Fibroblast of skin of left biceps (primary cell): ENCODE measurements at places on chromosomes 11 and 22.

DNA sequence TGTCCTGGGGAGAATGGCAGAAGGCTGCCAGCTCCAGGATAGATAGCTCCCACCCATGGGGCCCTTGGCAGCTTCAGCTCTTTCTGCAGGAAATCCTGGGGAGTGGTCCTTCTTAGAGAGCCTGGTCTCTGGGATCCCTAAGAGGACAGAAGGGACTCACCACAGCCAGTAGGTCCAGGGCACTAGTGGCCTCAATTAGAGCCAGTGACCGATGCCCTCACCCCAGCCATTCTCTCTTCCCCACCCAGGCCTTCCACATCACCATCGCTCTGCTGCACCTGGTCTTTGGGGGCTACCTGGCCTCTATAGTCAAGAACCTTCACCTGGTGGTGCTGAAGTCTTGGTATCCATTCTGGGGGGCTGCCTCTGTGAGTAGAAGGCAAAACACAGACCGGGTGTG, 5.6 kb downstream of the MS4A10 start:
- DNase-seq: no peak

GRCh38 chr11:70322666-70323065, 52.2 kb downstream of the PPFIA1 start:
- no peak for DNase-seq

DNA sequence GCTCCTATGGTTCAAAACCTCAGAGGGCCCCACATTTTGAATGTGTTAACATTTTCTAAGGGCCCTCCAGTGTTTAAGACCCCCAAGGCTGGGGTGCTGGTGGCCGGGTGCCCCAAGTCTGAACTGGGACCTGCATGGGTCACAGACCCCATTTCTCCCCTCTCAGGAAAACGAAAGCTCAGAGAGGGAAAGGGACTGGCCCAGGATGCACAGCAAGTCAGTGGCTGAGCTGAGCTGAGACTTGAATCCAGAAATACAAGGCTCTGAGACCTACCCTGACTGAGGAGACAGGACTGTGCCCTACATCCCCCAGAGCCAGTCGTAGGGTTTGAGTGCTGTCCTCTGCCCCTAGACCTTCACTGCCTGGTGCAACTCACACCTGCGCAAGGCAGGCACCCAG, 4.2 kb downstream of the ACTN3 start:
- no peak for DNase-seq

DNA sequence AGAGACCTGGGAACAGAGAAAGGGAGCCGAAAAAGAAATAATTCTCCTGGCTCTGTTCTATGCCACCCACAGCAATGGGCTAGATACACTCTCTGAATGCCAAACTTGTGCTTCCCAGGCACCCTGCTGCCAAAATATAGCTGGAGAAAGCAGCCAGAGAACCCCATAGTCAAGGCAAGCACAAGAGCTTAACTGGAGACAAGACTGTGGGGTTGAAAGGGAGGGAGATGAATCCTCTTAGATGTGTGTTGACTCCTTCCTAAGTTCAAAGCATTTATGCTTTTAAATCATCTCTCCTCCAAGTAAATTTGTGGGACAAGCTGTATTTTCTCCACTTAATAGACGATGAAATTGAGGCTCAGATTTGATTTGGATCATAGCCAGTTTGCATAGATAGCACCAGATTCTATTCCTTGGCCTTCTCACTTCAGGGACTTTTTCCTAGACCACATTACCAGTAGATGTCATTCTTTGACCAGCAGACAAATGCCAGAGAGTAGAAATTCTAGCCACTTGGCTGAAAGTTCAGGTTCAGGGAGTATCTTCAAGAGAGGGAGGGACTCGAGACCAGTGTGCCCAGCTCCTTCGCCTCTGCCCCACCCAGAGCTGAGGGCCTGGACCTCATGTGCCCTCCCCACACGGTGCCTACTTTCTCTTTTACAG, 16.5 kb upstream of the ETS1 start:
- no peak for DNase-seq
